ENCODE measurements at places on chromosomes 2 and 18.

DNA sequence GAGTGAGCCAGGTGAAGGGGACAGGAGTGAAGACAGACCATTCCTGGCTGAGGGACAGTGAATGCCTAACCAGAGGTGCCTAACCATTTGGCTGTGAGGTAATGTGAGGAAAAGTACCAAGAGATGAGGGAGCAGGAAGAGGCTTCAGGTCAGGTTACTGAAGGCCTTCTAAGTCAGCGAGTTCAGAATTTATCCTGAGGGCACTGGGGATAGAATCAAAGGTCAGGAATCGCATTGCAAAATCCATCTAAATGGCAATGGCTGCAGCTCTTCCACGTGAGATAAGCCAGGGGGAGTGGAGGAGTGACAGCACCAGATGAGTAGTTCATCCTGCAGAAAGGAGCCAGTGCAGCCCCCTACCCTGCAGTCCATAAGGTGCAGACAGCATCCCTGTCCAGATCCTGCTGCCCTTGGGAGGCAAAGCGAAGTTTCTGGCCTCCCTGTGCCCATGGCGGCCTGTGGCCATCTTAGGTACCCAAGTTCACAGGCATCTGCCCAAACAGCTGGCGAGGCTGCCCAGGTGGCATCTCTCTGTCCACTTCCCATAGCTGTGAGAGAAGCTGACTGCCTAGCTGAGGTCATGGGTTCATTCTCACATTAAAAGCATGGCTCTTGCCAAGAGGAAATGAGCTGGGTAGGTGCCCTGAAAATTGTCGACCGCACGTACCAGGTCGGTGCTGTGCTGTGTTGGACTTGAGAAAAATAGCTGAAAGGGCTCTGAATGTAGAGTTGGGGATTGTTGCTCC lies 49.5 kb downstream of the CYP27C1 start:
- DNase-seq = no peak

GRCh38 chr2:17718689-17719088 lies 34.9 kb downstream of the SMC6 start:
- no peak for DNase-seq

- no peak for DNase-seq
Measured at GRCh38 chr2:15935675-15936074, 4.7 kb upstream of the MYCN start.

GRCh38 chr18:28736951-28737350 lies 560.0 kb upstream of the CDH2 start:
- DNase-seq = no peak

DNA sequence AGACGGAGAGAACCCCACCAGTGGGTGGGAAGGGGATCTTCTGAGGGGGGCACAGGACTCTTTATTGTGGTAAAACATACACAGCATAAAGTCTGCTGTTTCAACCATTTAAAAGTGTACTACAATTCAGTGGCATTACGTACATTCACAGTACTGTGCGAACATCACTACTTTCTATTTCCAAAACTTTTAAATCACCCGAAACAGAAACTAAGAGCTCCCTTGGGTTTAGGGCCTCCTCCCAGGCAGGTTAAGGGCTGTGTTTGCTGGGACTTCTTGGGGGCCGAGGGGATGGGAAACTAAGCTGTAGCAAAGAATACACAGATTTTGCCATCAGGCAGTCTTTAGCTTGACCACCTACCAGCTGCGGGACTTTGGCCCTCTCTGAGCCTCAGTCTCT lies 242.0 kb downstream of the HAUS1 start:
- no peak for DNase-seq

DNA sequence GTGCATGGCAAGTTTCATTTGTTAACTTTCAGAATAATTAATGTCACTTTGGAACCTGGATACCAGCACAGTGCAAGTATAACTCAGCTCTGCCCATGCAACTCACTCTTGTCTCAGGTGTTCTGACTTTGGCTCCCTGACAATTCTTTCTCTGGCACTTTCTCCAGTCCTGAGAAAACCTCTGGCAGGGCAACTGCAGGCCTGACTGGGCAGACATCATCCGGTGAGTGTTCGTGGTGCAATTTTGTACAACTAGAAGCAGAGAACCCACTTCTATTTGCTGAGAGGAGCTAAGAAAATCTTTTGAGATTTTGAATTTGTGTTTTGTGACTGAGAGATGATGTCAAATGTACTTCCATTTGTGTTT lies 143.0 kb downstream of the AQP4 start:
- DNase-seq = no peak

GRCh38 chr2:223846515-223846914 lies 9.1 kb upstream of the AP1S3 start:
- no peak for DNase-seq

DNA sequence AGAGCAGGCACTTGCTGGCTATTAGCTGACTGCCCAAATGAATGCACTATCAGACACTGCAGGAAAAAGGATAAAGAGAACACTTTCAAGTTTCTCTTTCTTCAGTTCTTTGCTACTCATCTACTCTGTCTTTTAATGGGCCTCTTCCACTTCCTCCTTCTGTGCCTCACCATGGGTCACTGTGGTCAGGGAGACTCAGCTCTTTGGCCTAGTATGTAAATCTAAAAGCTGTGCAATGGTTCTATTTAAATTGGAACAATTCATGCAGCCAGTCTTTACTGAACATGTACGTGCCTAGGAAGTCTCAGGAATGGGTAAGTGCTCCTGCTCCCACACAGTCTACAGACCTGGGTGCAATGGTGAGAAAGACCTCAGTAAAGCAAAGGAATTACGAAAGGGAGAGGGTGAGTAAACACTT lies 79.1 kb upstream of the DNMT3A start:
- peak; percentile 32 for DNase-seq

DNA sequence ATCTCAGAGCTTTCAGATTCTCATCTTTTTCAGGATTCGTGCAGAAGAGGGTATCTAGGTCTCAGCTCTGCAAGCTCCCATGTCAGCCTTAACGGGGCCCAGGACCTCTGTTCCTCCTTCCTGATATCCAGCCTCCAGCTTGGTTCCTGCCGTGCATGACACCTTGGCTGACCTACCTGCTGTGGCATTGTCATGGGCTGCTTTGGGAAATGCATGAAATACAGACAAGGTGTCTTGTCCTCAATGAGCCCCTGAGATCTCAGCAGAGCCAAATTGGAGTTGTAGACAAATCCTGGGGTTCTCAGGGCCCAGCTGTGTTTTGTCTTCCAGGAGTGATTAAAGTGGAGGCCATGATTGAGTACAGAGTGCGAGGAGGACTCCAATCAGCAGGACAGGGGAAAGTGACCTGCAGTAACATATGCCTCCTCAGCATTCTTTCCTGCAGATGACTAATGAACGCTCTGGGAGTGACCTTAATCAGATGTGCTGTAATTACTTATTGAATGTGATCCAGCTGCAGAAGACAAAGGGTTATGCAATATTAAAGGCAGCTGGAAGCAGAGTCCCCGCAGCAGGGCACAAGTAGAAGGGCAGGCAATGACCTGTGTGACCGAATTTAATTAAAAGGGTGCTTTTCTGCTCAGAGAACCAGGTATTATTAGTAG lies 141.1 kb downstream of the CCBE1 start:
- peak; percentile 17 for DNase-seq

GRCh38 chr18:41126541-41127235 lies 828.3 kb upstream of the PIK3C3 start:
- no peak for DNase-seq

DNA sequence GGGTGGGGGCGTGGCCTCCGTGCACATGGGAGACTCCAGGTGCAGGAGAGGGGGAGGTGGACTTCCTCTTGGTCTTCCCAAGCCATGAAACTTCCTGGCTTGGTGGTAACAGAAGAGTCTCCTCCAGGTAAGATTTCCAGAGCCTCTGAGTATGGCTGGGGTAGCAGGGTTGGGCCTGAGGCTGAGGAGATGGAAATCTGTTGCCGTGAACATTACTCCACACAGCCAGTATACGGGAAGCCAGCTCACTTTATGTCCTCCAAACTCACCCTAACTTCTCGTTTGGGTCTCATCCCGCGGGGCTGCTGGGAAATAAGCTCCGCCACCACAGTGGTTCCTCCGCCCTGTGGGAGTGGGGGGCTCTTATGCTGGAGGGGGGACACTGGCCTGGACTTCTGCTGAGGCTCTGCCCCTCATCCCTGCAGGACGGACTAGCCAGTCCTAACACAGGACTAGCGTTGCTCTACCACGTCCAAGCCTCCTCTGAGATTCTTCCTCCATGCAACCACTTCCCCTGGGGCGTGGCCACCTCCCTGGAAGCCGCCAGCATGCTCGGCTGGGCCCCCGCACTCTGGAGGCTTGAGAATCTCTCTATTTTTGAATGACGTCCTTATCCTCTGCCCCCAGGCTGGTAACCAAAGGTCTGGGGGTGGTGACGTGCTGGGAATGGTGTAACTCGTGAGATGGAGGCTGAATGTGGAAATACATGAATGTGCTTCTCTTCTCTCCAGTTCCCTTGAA lies 777 bp upstream of the RAB17 start:
- DNase-seq = no peak

GRCh38 chr2:126616606-126617069 lies 39.3 kb upstream of the GYPC start:
- no peak for DNase-seq

- no peak for DNase-seq
Measured at GRCh38 chr2:147501968-147502367, 342.9 kb upstream of the ACVR2A start.

GRCh38 chr2:214558341-214558740 lies 147.5 kb downstream of the VWC2L start:
- no peak for DNase-seq

DNA sequence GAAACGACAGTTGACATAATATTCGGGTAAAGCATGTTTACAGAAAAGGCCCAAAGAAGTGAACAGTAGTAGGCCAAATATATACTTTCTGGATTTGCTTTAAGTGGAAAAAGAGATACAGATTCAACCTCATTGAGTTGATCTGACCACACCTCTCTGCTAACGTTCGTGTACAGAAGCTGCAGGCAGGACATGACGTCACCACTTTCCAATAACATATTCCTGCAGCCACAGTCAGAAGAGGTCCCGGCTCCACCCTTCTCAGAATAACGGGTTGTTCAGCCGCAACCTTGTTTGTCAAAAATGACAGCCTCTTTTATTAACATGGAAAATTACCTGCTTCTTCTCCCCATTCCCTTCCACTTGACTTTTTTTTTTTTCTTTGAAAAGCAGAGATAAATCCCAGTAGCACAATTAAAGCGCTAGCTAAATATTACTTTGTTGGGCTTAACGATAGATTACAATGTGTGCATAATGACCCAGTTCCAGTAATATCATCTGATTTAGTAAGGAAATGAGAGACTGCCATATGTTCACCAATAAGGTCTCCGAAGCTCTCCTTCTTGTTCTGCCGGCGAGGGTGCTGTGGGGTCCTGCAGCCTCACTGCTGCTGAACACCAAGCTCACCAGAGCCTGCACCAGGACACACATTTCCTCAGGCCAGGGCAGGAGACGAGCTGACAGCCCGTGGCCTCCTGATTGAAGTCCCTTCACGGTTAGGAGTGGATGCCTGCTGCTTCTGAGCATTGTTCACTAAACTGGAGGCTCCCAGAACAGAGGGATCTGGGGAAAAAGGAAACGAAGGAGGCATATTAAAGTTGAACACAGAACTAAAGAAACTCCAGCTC lies 451.0 kb upstream of the SALL3 start:
- DNase-seq = no peak

DNA sequence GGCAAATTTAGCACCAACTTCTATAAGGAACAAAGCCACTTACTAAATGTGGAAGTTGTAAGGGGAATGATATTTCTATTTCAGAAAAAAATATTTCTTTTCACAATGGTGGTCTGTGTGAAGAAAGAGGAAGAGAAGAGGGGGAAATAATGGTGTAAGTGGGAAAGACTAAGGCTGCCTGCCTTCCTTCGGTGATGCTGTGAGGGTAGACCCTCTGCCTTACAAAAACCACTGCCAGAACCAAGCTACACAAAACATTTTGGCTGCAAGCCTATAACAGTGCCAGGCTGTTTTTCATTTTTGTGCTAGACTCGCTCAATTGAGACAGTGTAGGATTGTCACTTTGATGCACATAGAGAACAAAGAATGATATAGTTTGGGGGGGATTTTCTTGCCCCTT lies 286.6 kb downstream of the ZEB2 start:
- DNase-seq = peak; percentile 13

DNA sequence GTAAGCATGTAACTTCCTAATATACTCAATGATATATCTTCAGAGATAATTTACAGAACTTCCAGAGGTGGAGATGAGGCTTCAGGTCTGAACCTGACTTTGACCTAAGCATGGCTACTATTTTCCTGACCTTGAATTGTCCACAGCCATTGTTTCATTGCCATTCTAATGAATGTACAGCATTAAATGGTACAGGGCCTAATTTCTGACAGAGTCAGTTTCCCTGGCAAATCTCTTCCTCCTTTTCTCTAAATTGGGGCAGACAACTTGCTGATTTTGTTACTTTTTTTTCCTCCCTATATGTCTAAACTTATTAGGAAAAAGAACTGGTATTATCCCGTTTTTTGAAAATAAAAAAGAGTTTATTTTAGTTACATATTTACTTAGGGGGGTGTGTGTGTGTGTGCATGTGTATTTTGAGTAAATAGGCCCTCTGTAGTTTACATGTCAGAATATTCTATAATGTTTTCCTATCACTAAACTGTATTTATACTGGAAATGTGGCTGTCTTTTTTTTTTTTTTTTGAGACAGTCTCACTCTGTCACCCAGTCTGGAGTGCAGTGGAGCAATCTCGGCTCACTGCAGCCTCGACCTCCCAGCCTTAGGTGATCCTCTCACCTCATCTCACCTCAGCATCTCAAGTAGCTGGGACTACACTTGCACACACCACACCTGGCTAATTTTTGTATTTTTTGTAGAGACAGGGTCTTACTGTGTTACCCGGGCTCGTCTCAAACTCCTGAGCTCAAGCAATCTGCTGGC lies 43.3 kb upstream of the SCN9A start:
- DNase-seq = no peak

- DNase-seq = peak; percentile 24
Measured at GRCh38 chr18:31977270-31977872, 34.4 kb upstream of the TRAPPC8 start.

DNA sequence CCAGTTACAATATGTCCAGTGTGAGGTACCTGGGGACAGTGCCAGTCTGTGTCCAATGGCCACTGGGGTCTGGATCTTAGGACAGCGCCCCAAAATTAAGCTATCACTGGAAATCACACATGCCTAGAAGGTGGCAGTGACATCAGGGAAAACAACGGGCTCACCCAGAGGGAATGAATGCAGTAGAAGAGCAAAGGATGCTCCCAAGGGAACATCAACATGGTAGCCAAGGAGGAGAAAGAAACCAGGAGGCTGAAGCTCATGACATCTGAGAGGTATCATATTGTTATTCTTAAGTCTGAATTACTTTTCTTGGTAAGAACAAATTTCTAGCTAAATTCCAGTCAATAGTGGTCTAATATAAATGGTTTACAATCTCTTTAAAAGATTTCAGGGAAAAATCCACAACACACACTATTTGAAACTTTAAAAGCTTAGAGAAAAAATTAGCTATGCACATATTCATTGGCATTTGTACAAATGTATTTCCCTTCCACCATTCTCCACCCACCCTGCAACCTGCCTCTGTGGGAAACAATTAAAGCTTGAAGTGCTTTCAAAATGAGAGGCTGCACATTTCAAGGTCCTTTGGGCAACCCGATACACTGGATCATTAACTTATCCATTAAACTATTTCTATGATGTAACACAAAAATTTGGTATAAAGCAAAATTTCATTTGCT lies 55.5 kb downstream of the SIGLEC15 start:
- no peak for DNase-seq

All from muscle of leg (tissue), 16 donors.